ENCODE measurements at places on chromosomes 11 and 22.

DNA sequence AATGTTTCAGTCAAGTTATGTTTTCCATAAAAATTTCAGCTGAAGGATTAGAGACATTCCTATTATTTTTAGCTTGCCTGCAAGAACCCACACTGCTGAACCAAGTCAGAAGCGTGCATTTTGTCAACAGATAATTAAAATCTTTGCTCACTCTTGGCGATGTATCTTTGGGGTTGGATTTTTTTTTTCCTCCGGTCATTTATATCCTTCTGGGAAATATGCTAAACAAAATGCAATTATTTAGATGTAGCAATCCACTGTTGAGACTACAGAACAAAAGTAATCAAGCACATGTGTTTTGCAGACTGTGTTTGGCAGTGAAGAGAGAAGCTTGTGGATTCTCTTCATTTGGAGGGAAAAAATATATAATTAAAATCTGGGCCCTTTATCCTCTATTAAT lies 15.3 kb upstream of the NELL1 start:
- no peak for DNase-seq

- DNase-seq = no peak
Measured at GRCh38 chr11:123560006-123560405, 94.4 kb downstream of the SCN3B start.

DNA sequence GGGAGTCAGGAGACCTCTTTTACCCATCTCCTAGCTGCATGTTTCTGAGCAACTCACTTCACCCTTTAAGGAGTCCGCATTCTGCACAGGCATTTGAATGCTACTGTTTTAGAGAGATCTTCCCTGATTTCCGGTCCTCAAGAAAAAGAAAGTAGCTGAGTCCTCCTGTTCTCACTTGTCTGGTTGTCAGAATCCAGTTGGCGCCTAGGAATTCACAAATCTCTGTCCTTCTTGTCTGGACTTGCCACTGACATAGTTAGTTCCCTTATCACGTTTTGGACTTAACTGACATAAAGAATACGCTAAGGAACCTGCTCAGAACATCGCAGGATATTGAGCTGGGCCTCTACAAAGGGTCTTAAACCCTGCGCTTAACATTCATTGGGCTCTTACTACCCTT lies 61.3 kb upstream of the OR5P2 start:
- no peak for DNase-seq

- no peak for DNase-seq
Measured at GRCh38 chr22:22362936-22363335, 118.3 kb downstream of the VPREB1 start.

DNA sequence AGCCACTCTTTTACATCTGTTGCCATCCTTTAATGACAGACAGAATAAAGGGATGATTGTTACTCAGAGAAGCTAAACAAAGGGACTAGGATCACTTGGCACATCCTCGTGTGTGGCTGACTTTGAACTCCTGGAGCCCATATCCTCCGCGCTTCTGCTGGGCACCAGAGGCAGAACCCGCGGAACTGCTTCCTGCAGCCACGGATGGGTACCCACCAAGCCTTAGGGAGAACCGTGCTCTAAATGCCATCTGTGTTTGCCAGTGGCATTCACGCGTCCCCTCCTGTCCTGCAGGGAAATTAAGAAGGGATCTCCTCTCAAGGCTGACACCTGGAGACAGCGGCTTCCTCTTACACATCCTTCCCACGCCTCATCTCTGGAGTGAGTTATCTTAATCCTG lies 294.4 kb downstream of the NTM start:
- DNase-seq = no peak

- DNase-seq = no peak
Measured at GRCh38 chr11:123491241-123491640, 61.2 kb downstream of the GRAMD1B start.
